Brain pericyte (primary cell): ENCODE measurements at places on chromosomes 5 and 9.

- peak; percentile 64 for DNase-seq
Observed at GRCh38 chr5:71887680-71888079, 168.6 kb downstream of the CARTPT start.

GRCh38 chr5:71693828-71694427 is 25.1 kb upstream of the CARTPT start:
- no peak for DNase-seq

- no peak for DNase-seq
Observed at GRCh38 chr5:33230467-33231078, 210.2 kb upstream of the TARS1 start.

- DNase-seq = no peak
Observed at GRCh38 chr9:95724253-95724991, 151.1 kb upstream of the ERCC6L2 start.

- DNase-seq = no peak
Observed at GRCh38 chr9:10633785-10634184, 21.0 kb upstream of the PTPRD start.

DNA sequence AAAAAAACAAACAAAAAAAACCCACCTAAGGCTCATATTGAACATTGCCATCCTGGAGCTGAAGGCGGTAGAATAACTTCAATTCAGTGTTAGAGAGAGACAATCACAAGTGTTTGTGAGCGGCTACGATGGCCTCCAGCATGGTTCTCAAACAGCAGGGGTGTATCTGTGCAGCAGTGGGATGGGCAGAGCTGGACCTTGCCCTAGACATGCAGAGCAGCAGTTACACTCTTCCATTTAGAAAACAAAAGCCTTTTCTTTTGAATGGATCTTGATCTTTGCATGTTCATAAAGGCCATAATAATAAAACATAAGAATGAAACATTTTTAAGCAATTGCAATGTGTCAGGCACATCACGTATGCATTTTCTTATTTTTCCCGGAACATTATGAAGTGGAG is 50.3 kb downstream of the ARHGAP26 start:
- no peak for DNase-seq

DNA sequence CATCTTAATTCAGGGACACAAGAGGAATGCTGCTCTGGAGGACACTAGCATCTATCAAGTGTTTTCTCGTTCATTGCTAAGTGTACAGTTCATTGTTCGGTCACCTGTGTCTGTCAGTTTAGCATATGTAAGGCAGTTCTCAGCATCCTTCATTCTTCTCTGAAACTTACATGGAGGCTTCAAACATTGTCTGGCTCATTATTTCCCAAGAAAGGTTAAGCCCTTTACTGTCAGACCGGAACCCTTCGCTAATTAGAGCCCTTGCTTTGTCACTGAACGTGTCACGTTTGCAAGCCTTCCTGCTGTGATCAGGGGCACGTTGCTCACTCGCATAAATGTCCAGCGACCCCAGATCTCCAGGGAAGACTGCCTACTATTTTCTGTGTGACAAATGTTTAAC is 62.3 kb upstream of the RIOK2 start:
- DNase-seq = no peak

GRCh38 chr5:128144491-128144890 is 60.9 kb downstream of the SLC12A2 start:
- no peak for DNase-seq

DNA sequence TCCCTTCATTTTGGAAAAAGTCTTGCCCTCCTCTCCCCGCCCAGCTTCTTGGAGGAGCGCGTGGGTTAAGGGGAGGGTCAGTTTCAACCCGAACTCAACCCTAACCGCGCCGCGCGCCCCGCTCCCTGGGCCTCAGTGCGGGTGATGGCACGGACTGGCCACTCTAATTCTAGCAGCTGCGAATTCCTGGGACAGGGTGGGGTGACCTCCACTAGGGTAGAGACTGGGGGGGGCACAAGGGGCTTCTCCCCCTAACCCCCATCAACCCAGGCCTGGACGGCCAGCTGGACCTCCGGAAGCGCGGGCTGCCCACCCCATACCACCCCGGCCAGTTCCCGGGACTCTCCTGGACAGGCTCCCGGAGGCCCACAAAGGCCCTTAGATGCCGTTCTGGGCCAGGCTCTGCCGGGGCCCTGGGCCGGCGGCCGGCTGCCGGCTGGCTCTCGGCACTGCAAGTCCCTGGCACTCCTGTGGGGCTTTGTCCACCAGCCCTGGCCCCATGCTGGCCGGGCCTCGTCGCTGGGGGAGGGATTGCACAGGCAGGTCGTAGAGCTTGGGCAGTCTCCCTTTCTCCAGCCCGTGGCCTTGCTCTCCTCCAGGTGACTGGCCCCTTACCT is 7.2 kb upstream of the PSD2 start:
- no peak for DNase-seq

- no peak for DNase-seq
Observed at GRCh38 chr5:50593681-50594080, 72.8 kb upstream of the PARP8 start.

DNA sequence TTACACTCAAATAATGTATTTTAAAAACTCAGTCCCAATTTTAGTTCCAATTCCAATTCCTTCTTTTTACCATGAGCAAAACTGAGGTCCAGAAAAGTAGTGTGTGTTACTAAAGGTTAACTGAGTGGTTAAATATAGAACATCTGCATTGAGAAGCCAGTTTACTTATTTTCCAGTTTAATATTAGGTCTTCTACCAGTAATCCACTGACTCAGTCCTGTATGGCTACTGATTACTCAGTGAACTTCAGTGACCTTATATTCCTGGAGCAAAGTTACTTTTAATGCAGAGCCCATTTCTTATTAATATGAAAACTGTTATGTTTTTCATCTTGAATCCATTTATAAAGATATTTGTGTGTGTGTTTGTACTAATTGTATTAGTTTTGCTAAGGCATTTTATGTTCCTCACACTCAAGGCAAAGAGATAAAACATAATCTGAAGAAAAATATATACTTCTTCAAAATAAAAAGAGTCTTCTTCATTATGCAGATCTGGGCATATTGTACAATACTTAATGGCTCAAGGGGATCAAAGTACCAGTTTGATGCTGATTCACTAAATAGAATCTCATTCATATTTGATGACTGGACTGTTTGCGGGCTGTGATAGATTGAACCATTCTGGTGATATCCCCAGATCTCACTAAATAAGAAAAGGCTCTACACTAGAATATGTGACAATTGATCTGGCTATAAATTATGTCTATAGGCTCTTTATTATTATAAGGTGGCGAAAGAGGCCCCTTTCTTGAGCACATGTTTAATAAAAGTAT is 60.8 kb downstream of the DMXL1 start:
- DNase-seq = no peak

GRCh38 chr5:127529904-127530682 is 12.7 kb downstream of the PRRC1 start:
- DNase-seq = no peak

- DNase-seq = no peak
Observed at GRCh38 chr9:98536542-98537173, 172.1 kb downstream of the GABBR2 start.

- DNase-seq = no peak
Observed at GRCh38 chr5:143788401-143788800, 23.6 kb upstream of the HMHB1 start.

GRCh38 chr5:42216904-42217303 is 206.3 kb upstream of the GHR start:
- DNase-seq = no peak

- no peak for DNase-seq
Observed at GRCh38 chr9:88590558-88591146, 55.7 kb downstream of the NXNL2 start.

GRCh38 chr9:111190347-111190746 is 139.7 kb downstream of the OR2K2 start:
- DNase-seq = no peak

- no peak for DNase-seq
Observed at GRCh38 chr9:132791699-132792240, 86.3 kb downstream of the AK8 start.

- DNase-seq = no peak
Observed at GRCh38 chr5:83345423-83345822, 126.1 kb upstream of the VCAN start.

DNA sequence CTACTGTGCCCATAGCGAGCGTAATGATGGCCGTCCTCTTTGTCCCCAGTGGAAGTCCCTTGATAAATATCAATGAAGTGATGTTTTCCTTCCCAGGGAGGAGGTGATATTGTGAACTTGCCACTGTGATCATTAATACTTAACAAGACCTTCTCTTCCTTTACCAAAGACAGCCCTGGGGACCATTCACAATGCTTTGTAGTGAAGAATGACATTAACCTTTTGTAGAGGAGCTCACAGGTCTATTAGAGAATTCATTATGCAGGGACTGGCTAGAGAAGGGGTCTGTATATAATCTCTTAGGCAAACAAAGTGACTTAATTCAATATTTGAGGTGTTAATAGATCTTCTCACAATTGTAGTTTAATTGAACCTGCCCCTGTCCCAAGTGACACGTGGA is 452.9 kb upstream of the DMAC1 start:
- DNase-seq = no peak

GRCh38 chr5:54484219-54484894 is 28.9 kb downstream of the HSPB3 start:
- DNase-seq = no peak

DNA sequence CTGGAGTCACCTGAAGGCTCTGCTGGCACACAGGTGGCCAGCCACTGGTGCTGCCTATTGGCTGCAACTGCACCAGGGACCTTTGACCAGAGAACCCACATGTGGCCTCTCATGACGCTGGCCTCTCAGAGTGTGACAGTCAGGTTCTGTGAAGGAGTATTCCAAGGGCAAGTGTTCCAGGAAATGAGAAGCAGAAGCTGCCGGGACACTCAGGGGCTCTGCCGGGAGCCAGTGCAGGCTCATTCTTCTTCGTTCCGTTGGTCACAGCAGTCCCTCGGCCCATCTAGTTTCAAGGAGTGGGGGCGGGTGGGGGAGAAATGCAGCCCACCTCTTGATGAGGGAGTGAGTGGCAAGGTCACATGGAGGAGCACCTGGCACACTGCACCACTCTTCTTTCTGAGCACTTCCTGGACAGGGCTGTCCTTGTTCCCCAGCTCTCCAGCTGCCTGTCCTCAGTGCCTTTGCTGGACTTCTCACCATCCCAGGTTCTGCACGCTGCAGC is 237.5 kb downstream of the GADD45G start:
- no peak for DNase-seq

DNA sequence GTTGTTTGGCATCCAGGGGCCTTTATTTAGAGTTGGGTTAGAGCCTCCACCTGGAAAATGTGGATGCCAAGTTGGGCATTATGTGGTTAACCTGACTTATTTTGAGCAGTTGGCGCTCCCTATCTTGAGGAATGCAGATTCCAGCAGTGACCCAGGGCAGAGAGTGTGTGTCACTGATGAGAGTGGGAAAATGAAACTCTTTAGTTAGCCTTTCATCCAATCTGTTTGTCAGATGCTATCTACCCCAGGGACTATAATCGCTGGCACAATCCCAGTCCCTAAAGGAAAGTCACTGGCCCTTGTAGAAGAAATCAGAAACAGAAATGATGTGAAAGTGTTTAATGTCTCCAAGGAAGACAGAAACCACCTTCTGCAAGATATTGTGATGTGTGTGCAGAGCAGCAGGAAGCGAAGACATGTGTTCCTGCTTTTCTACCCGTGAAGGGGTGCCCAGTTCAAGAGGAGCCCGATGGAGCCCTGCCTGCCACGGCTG is 10.2 kb upstream of the STING1 start:
- no peak for DNase-seq

DNA sequence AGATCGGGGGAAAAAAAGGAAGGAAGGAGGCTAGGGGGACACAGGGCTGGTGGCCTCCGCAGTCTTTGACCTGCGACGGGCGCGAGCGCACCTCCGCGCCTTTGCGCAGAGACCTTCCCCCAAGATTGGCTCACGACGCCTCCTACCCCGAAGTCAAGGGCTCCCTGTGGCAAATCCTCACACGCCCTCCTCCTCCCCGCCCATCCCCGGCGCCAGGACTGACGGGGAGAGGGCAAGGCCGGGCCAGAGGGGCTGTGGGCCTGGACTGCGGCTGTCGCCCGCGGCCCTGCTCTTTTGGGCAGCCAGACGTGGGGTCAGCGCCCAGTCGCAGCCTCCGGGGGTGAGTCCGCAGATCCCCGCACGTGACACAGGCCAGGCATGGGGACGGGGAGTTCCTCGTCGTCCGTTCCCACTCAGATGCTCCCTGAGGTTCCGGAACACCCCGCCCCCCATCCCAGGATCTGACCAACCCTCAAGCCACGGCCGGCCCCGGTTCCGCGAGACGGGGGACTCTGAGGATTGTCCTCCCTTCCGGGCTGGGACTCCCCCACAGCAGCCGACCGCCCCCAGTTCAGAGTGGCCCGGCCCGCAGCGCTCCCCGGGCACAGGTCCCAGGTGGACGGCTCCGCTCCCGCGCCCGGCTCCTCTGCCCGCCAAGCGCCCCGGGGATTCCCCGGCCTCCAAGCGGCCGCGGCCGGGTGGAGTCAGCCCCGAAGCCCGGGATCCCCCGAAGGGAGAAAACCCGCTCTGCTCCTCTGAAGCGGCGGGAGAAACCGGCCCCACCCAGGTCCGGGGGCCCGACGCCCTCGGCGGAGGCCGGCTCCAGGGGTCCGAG is 543 bp upstream of the ANKRD33B start:
- DNase-seq = no peak

- DNase-seq = no peak
Observed at GRCh38 chr5:131363811-131364506, 100.1 kb downstream of the CDC42SE2 start.

DNA sequence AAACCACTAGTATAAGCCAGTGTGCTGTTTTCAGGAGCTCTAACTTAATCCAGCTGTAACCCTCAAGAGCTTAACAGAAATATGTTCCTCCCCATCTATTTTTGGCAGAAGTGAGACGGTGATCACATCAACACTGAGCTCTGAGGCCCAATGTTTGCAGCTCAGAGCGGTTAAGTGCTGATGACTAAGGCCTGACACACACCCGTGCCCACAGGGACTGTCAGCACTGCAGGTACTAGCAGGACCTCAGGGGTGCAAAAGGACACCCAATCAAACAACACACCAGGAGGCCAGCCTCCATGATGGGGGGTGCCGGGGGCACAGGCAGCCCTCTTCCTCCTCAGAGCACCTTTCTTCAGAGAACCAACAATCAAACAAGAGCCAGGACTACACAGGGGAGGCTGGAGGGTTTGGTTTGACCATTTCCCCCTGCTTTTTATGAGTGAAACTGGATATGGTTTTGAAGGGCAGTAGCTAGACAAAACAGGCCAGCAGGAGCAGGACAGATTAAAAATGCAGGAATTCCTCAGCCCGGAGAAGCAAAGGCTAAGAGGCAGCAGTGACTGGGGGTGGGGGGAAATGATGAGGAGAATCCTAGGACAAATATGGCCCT is 61.3 kb downstream of the RAPGEF1 start:
- peak; percentile 62 for DNase-seq

DNA sequence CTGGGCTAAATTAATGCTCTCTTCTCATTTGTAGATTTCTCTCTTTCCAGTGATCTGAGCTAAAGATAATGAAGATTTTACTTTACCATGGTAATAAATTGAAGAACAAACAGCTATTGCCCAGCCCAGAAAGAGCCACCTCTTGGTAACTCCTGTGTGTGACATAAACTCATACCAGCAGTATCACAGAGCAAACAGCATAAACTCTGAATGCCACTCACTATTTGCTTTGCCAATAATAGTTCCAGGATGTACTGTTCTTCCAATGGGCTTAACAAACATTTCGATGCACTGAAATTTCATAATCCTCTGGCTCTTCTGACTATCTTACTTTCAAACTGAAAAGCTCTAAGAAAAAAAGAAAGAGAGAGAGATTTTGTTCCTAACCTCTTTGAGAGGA is 69.8 kb upstream of the RASEF start:
- no peak for DNase-seq
